ENCODE measurements at places on chromosomes 5 and 9.

GRCh38 chr5:61162832-61163567 is 732 bp upstream of the SMIM15 start:
- DNase-seq, result no peak

GRCh38 chr5:134439210-134439654 is 27.6 kb upstream of the CDKN2AIPNL start:
- no peak for DNase-seq

GRCh38 chr9:122866079-122866478 is 37.7 kb upstream of the PDCL start:
- no peak for DNase-seq

DNA sequence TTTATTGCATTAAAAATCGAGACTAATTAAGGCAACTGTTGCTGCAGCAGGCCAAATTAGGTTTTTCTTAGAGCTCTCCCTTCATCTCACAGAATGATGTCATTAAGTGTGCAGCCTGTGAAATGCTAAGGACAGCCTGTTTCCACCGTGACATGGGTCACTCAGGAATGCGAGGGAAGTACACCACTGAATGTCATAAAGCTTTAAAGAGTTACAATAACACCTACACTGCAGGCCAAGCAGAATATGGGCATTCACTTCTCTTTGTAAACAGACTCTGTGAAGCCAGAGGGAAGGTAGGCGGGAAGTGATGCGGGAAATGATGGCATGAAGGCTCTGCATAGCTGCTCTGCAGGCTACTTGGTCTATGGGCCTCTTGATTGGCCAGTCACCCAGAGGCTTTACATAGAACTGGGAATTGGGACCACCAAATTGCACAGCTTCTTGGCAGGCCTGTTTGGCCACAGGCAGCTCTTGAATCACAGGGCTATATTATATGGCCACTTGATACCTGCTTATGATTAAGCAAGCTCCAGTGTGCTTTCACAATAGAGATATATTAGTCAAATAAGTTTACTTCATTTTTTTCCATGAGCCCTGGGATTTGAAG is 28.4 kb upstream of the AOPEP start:
- DNase-seq, result no peak

GRCh38 chr9:92312887-92313623 is 12.1 kb downstream of the NOL8 start:
- no peak for DNase-seq

GRCh38 chr5:14593326-14594021 is 11.9 kb downstream of the OTULINL start:
- DNase-seq, result peak; percentile 13

DNA sequence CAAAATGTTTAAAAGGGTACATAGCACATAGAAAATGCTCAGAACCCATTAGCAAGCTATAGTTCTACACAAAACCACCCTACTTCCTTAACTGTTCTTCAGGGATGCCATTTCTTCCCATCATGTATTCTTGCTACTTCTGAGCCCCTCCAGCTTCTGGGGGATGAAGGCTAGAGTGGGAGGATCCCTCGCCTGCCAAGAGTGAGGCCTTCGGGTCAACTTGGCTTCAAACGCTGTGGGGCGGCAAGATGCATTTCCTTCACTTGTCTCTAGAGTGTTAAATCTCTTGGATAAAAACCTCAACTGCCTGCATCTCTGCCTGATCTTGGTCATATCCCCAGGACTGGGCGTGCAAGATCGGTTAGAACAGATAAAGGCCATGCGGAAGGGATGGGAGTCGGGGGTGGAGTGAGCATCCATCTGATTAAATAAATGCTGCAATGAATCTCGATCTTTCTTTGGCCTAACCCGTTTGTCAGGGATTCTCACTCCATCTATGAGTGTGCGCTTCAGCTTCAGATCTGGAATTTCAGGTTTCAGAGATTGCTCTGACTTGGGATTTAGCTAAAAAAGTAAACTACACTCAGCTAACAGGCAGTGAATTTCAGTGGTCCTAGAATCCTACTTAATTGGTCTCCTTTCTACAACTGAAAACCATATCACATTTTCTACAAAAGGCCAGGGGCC is 118.0 kb upstream of the PANK3 start:
- DNase-seq, result no peak

GRCh38 chr9:14198047-14198840 is 115.7 kb downstream of the NFIB start:
- no peak for DNase-seq

GRCh38 chr5:107218457-107219193 is 452.1 kb downstream of the EFNA5 start:
- DNase-seq, result no peak

- no peak for DNase-seq
These were observed 132.7 kb downstream of the ELAVL2 start for GRCh38 chr9:23693374-23693773.

DNA sequence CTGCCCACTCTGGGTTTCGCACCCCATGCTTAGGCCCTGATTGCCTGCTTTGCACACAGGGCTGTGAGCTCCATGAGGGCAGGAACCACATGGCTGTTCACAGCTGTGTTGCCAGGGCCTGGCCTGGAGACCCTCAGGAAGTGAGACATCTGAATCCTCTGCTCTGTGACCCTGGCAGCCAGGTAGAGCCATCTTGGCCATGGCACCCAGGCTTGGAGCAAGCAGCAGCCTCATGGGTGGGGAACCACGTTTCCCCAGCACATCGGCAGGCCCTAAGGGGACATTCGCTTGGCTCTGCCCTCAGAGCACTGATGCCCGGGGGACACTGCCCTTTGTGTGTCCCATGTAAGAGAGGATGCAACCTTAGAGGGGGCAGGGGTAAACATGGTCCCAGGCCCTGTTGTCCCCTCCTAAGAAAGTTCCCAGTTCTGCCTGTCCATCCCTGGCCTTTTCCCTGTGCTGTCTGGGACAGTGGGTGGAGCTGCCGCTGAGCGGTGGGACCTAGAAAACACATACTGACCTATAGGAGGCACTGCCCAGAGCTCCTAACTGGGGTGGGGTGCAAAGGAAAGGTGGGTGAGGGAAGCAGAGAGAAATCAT is 144.1 kb upstream of the IER5L start:
- DNase-seq, result no peak

DNA sequence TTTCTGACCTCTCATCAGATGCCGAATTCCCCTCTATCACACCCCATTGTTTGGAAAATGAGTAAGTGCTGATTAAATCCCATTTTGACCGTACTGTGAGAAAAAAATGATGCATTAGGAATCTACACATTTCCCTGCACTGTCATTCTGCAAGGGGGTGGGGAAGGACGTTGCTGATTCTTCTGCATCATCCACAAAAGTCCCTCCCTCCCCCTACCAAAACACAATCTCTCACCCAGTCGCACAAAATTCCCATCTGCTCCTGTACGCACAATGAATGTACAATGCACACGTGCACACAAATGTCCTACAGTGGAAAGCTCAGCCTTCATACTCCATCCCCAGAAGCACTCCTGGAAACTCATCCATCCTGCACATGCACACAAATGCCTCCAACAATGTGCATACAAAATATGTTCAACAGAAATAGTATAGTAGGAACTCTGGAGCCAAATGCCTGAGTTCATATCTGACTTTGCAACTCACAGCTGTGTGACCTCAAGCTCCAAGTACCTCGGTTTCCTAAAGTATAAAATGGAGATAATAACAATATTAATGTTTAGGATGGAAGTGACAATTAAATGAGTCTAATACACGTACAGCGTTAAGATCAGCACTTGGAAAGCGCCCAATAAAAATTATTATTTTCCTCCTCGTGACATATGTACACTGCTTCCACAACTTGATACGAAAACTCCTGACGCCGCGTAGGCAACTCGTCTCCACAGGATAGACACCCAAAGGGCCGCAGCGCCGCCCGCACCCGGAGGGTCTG is 809 bp downstream of the TNIP1 start:
- DNase-seq, result peak; percentile 39

DNA sequence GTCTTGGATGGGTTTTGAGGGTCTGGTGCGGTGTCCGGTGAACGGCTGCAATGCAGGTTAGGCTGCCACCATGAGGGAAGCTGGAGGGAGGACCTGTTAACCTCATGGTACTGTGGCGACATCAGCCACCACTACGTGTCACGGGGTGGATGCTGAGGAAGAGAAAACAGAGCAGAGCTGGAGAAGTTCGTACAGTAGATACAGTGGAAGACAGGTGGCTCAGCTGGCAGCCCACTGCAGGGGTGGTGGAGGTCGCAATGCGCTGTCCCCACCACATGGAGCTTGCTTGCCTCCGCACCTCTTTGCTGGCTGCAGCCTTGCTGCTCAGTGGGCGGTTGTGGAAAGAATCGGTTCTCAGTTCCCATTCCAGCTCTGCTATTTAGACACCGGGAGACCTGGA is 2.8 kb downstream of the DCANP1 start:
- no peak for DNase-seq

GRCh38 chr5:84115727-84116126 is 269.0 kb downstream of the EDIL3 start:
- DNase-seq, result no peak

- no peak for DNase-seq
These were observed 14.2 kb downstream of the RIC1 start for GRCh38 chr9:5643005-5643624.

DNA sequence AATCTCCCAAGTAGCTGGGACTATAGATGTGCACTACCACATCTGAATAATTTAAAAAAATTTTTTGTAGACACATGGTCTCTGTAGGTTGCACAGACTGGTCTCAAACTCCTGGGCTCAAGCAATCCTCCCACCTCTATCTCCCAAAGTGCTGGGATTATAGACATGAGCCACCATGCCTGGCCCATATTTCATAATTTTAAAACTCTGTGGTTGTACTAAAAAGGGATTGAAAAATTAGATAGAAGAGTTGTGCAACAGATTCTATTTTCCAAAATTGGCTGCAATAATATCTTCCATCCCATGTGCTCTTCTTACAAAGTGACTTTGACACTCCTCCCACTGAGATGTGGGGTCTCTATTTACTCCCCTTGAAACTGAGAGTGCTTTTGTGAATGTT is 7.6 kb upstream of the UHRF2 start:
- no peak for DNase-seq

GRCh38 chr5:150783422-150783928 is 4.9 kb downstream of the SMIM3 start:
- DNase-seq, result peak; percentile 79

- no peak for DNase-seq
These were observed 205.3 kb upstream of the WWC1 start for GRCh38 chr5:168086104-168086610.

- DNase-seq, result no peak
These were observed 21.4 kb upstream of the CXCL14 start for GRCh38 chr5:135600152-135600570.

- DNase-seq, result peak; percentile 83
These were observed 948 bp upstream of the FAM53C start for GRCh38 chr5:138336952-138337684.

DNA sequence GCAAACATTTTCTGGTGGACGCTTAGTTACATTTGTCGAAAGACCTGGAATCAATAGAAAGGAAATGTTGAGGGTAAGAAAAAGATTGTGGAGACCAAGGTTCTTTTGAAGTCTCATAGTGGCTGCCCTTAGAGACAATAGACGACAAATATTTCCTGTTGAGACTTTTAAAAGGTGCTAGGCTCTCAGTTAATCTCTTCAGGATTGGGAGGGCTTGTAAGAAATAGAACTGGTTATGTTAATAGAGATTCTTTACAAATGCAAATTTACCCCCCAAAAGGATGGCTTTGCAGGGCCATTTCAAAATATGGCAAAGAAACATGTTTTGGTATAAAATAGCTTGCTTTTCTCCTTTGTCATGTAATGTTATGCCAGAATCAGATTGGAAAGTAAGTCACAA is 428.2 kb upstream of the CTNND2 start:
- no peak for DNase-seq

DNA sequence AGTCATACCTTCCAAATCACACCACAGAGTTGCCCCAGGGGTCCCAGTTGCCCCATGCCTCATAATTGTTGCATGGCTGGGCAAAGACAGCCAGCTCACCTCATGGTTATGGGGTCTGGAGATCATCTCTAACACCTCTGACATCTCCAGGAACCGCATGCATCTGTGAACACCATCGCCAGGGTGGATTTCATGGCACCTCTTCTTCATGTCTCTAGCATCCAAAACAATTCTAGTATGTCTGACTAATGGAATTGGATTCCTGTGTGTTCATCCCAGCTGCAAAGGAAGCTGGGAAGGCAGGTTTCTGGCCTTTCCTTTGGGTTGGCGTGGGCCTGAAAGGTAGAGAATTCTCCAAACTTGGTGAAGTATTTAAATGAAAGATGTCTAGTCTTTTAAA is 122.3 kb upstream of the ABCA1 start:
- DNase-seq, result no peak

- no peak for DNase-seq
These were observed 65.4 kb downstream of the PRRC1 start for GRCh38 chr5:127582773-127583370.

DNA sequence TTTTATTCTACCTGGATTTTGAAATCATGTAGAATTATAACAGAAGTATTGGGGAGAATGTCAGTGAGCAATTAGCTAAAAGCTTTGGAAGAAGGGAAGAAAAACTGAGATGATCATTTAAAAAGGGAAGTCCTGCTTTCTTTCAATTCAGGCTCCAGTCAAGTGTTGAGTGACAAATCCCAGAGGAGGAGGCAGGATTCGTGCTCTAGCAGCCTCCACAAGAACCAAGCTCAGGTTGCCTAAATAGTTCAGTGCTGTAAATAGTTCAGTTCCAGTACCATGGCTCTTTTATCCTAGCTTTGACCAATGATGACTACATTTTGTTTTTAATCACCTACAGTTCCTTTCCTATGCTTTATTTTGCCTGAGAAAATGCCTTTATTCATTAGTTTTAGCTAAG is 204.9 kb upstream of the NREP start:
- no peak for DNase-seq

GRCh38 chr9:29793970-29794369 is 2220.7 kb upstream of the C9orf72 start:
- no peak for DNase-seq

GRCh38 chr5:56791396-56791795 is 24.0 kb upstream of the MAP3K1 start:
- no peak for DNase-seq

DNA sequence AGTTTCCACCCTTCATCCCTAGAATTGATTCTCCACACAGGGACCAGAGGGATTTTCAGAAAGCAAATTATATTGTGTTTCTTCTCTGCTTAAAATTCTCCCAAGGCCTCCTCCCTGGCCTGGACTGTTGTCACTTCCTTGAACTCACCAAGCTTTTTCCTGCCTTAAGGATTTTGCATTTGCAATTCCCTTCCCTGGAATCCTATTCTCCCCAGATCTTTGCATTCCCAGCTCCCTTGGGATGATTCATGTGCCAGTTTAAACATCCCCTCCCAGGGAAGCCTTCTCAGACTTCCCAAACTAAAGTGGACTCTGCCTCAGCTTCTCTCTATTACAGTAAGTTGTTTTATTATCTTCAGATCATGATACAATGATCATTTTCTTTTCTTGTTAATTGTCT is 35.2 kb upstream of the PDE8B start:
- DNase-seq, result no peak
